ENCODE measurements at places on chromosomes 1 and 21.
A peak's percentile ranks its signal among the peaks of the same experiment; 100 is the strongest.

DNA sequence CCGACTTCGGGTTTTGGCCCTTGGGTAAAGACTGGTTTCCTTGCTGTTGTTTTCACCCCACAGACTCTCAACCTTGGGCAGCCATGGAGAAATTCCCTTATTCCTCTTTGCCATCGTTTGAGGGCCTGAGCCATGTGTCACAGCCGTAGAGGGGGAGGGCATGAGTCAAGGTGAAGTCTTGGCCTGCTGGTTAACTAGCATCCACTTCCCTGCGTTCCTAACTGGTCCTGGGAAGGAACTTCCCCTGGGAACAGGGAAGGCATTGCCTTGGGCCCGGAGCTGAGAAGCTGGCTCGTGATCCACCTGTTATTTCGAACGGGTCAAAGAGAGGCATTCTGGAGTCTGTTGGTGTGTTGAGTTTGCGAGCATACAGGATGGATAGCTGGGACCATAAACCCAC, 464.9 kb downstream of the CAMTA1 start:
- DNase-seq = no peak

- DNase-seq = peak; percentile 36
Observed at GRCh38 chr1:200890818-200891773, 3.6 kb upstream of the INAVA start.

GRCh38 chr1:151067185-151067584, 3.4 kb upstream of the GABPB2 start:
- DNase-seq = no peak

GRCh38 chr1:66438501-66438900, 95.5 kb upstream of the SGIP1 start:
- DNase-seq = no peak

GRCh38 chr1:31373897-31374486, 1.1 kb upstream of the FABP3 start:
- DNase-seq = no peak

- peak; percentile 52 for DNase-seq
Observed at GRCh38 chr1:155962599-155963211, 15.6 kb downstream of the ARHGEF2 start.

- peak; percentile 90 for DNase-seq
Observed at GRCh38 chr21:41879190-41879998, at the start of gene PRDM15. Gene PRDM15 (minus strand): TSS chr21:41879344. CDS start chr21:41860363, 18,981 bp downstream.

GRCh38 chr1:209837671-209838070, 9.9 kb downstream of the UTP25 start:
- no peak for DNase-seq

DNA sequence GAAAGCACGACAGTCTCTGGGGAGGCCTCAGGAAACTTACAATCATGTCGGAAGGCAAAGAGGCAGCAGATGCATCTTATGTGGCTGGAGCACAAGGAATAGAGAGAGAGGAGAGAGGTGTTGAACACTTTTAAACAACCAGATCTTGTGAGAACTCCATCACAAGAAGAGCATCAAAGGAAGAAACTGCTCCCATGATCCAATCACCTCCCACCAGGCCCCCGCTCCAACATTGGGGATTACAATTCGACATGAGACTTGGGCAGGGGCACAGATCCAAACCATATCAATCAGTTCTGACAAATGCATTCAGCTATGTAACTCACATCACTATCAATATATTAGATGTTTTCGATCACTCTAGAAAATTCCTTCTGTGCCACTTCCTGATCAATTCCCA, 37.6 kb downstream of the ETS2 start:
- DNase-seq = no peak

GRCh38 chr1:33004613-33005012, 32.1 kb downstream of the AK2 start:
- peak; percentile 34 for DNase-seq

DNA sequence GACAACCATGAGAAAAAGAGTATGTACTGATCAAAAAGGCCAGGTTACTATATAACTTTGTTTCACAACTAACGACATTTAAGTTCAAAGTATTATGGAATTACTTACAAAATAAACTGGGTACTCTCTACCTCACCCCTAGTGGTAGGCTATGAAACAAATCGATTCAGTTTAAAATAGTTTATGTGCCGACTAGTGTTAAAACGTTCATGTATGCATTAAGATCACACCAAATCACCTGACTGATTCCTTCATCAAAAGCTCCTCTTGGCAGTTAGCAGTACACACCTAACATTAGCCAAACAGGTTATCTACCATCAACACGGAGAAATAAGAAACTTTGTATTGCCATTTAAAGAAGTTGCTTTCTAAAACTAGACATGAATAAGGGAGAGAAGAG, 137.1 kb downstream of the AKT3 start:
- peak; percentile 28 for DNase-seq

DNA sequence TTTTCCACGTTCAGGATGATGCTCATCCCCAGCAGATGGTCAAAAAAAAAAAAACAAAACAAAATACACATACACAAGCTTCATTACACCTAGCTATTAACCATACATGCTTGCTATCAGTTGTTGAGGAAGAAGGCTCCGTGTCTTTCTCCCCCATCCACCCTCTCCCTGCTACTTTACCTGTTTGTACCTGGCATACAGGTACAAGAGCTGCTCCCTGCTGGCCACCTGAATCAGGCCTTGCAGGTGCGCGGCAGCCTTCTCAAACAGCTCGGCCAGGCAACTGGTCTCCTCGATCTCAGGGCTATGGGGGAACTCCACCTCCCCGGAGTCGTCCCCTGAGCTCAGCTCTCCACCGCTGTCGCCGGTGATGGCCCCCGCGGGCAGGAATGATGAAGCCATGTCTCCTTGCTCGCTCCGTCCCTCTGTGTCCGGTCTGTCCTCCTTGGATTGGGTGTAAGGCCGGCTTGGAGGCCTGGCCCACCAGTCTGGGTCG, 464 bp downstream of the ACBD6 start:
- no peak for DNase-seq

- DNase-seq = no peak
Observed at GRCh38 chr21:31445137-31445536, 101.1 kb upstream of the TIAM1 start.

DNA sequence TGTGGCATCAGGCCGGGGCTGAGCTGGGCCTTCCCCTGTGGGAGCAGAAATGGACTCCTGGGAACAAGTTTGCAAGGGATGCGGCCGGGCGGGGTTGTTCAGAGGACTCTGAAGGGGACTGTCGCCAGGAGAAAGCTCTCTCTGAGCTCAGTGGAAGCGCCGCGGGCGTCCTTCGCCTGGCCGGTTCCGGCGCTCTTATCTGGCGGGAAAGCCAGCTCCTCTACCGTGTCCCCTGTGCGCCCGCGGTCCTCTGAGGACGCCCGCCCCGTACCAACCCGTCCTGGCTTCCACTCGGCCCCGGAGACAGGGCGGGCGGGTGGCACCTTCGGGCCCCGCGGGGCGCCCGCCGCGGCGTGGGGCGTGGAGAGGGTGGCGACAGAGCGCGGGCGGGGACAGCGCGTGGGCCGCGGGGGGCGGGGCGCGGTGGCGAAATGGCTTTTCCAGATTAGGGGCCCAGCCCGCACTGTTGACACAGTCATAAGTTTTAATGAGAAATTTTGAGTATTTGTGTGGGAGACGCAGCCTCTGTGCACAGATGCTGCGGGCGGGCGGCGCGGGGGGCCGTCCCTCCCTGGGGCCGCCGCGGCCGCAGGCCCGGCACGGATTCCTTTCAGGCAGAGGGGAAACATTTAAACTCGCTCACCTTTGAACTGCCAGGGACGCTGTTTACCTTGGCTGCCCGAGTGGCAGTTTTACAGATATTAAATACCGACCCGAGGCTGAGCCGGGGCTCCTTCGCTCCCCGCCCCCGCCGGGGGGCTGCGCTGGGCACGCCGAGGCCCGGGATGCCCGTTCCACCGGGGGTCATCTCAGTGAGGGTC, 70.2 kb downstream of the FOXD2 start:
- DNase-seq = peak; percentile 4

- no peak for DNase-seq
Observed at GRCh38 chr1:91789273-91789997, 96.5 kb downstream of the TGFBR3 start.

GRCh38 chr1:18668046-18668445, 37.4 kb downstream of the PAX7 start:
- DNase-seq = no peak

GRCh38 chr21:35909456-35910223, 150.7 kb downstream of the SETD4 start:
- no peak for DNase-seq

All from choroid plexus epithelial cell (primary cell).